ENCODE measurements at places on chromosomes 1 and 21.

GRCh38 chr1:204128964-204129896, 22.6 kb downstream of the ETNK2 start:
- peak; percentile 72 for DNase-seq

GRCh38 chr21:30240661-30241060, 24.8 kb upstream of the CLDN8 start:
- no peak for DNase-seq

- no peak for DNase-seq
These were observed 330.0 kb upstream of the PLD5 start for GRCh38 chr1:242854466-242854865.

GRCh38 chr1:25683731-25684130, 67.1 kb downstream of the MAN1C1 start:
- no peak for DNase-seq

DNA sequence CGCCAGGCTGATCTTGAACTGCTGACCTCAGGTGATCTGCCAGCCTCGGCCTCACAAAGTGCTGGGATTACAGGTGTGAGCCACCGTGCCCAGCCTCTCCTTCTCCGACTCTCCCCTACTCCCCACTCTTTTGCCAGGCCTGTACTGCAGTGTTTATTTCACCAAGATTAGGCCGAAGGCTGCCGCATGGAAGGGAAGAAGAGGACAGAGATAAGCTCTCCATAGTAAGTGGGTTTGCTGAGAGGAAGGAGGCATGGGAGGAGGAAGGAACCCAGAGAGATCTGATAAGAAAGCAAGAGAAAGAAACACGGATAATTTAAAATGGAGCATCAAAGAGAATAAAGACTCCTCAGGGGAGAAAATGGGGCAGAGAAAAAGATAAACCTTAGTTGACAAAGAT, 8.7 kb downstream of the PTCH2 start:
- no peak for DNase-seq

- DNase-seq = no peak
These were observed 102.8 kb upstream of the COL24A1 start for GRCh38 chr1:86259390-86259789.

DNA sequence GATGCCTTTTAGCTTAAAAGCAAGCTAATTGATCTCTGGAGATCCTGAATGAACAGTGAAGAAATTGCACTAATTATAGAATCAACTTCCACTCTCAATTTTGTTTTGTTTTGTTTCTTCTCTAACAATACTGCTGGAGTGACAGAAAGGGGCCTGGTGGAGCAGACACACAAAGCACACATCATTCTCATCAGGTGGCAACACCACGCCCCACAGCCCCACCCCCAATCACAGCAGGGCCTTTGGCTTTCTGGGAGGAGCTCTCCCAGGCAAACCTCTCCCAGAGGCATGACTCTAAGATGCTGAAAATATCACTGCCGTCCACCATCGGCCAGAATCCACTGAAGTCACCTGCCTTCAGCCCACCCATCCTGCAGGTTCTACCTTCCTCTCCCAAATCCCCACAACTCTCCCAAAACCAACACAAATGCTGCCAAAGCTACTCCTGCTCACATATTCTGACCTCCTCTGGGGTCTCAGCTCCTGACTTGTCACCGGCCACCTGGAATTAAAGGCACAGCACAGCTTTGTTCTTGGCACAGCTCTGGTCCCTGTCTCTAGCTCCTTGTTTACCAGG, 120.7 kb downstream of the GRIK3 start:
- no peak for DNase-seq

- DNase-seq = no peak
These were observed 151.1 kb upstream of the DPT start for GRCh38 chr1:168879896-168880734.

GRCh38 chr1:117695796-117696490, 90.1 kb downstream of the TENT5C start:
- DNase-seq = no peak

DNA sequence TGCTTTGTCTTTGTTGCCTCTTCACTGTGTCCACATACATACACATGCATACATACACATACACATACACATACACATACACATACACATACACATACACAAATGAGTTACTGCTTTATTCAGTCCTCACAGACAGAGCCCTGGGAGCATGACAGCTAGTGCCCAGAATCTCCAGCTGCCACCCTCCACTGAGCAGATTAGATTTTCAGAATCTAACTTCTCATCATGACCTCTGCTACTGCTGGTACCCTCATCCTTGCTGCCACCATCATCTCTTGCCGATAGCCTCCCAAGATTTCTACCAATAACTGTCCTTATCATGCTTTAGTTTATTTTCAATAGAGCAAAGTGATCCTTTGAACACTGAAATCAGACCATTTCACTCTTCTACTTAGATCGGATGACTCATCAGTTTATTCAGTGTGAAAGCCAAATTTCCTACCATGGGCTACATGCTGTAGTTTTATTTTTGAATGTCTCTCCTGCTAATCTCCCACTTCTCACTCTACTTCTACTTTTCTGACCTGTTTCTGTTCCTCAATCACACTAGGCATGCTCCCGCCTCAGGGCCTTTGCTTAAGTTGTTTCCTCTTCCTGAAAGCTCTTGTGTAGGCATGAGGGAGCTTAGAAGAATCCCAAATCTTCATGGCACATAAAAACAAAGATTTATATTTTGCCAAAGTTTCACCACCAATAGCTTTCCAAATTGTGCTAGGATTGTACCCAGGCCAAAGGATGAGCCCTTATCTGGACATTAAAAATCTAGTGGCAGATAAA, 43.0 kb downstream of the ATP6V1G3 start:
- DNase-seq = no peak

DNA sequence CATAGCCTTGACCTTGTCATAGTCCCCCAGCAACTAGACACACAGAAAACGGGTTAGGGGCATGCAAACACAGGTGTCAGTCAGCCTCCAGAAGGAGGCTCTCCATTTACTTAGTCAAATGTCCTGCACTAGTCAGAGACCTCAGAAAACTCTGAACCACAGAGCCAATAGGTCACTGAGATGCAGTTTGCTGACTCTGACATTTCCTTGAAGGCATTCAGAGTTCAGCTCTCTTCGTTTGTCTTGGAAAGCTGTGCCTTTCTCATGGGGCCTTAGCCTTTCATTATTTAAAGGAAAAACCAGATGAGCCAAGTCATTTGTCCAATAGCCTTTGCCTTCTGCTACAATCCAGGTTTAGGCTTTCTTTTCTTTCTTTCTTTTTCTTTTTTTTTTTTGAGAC, 3.5 kb downstream of the OLFML2B start:
- DNase-seq = no peak

DNA sequence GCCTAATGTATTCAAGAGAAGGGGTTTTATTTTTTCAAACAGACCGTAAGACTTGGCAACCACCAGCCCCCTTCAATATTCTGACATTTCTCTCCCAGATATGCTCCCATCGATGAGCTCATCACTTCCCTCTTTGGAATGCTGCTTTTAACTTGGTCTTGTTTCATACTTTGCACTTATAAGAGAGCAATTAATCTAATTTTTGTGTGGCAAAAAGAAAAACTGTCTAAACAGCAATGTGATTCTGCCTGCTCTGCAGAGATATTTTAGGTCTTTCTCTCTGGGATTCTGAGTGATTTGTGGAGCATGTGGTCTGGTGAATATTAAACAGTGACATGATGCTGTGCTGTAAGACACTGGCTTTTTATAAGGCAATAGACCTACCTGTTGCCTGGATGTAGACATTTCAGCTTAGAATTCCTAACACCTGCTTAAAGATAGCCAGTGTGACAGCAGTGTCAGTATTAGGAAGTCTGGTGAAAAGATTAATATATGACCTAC, 284.8 kb downstream of the BACH1 start:
- DNase-seq = no peak

GRCh38 chr1:202860744-202861419, 28.1 kb downstream of the RABIF start:
- DNase-seq = peak; percentile 13

DNA sequence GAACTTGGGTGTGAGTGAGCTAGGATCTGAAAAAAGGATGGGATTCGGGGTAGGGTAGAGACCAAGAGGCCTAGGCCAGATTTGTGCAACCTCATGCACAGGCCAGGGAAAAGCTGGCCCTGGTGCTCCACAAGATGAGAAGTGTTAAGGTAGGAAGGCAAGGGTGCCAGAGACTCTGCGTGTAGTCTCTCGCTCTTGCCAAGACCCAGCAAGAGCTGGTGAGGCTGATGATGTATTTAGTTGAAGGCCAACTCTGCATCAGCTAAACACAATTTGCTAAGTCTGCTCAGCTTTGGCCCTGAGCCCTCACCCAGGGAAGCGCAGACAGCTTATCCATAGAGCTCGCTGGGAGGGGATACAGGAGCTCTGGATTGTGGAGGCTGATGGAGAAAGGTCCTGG, 26.6 kb upstream of the SOX13 start:
- DNase-seq = no peak

DNA sequence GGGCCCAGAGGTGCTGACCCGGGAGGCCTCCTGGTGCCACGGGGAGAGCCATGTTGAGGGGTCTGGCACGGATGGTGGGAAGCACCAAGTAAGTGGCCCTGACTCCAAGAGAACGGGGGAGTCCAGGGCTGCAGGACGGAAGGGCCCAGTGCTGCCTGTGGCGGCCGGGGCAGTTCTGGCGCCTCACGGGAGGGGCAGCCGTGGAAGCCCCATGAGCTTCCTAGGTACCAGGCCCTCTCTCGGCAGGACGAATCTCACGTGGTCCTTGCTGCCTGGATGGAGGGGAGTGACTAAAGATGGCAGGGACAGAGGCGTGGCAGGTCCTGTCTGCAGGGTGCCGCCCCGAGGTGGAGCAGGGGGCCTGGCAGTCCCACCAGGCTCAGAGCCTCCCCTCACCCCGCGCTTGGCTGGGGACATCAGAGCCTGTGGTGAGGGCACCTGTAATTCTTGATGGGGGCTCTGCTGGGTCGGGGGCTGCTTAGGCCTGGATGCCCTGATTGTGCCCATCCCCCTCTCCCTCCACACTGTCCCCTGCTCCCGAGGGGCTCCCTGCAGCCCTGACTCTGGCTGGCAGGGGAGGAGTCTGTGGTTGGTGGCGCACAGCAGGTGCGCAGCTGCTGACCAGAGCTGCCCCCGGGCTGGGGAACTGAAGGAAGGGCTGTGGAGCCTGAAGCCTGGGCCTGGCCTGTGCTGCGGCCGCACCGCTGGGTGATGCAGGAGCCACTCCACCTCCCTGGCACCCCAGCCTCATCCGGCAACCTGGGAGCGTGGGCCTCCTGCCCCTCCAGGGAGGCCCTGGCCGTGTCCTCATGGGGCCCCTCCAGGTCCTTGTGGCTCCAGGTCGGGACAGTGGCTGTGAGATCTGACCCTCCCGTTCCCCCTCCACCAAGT, 31.4 kb downstream of the POFUT2 start:
- DNase-seq = no peak

Data from CD4-positive, alpha-beta T cell treated with Interleukin-17A for 4 hours (primary cell).